A549 (cell line): ENCODE measurements at places on chromosomes 2 and 18.
A peak's percentile ranks its signal among the peaks of the same experiment; 100 is the strongest.

- DNase-seq: no peak
Measured at GRCh38 chr2:110819711-110820110, 87.3 kb downstream of the ACOXL start.

DNA sequence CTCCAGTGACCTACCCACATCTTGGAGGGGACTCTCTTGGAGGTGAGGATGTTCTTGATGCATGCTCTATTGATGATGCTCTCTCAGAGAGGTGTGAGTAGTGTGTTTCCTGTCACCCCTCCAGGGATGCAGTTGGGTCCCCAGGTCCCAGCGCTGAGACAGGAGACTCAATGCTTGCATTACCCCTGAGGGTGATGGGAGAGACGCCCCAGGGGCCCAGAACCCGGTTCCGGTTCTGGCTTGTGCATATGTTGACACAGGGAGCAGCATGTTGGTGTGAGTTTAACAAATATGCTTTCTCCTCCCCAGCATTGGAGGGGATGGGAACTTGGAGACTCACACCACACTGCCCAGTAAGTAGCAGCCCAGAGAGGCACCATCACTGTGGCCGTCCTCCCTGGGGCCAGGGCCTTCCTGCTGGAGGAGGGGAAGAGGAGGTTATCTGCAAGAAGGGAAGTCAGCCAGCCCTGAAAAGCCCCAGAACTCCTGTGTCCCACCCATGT, 124.5 kb downstream of the PLB1 start:
- DNase-seq: no peak

- DNase-seq: no peak
Measured at GRCh38 chr2:128605931-128606330, 287.3 kb upstream of the HS6ST1 start.

- no peak for DNase-seq
Measured at GRCh38 chr2:100601661-100602060, 38.9 kb downstream of the PDCL3 start.

DNA sequence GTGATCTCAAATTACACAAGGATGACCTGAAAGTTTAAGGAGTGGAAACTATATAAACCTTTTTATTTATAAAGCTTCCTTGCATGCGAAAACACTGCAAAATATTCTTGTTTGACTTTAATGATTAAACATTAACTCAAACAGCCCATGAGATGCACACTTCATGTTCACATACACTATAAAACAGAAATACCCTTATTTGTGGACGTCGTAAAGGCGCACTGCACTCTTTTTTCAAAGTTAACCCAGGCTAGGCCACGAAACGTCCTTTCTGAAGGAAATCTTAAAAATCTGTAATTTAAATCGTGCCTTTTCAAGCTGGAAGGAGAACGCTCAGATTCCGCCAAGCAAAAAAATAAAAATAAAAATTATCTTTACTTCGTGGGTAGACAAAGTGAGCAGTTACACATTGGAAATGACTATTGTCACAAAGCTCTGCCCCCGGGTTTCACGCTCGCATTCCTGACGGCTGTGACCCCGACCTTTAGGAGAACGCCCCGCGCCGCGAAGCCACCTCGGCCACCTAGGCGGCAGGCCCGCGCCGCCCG, 728 bp downstream of the FAM168B start:
- no peak for DNase-seq

DNA sequence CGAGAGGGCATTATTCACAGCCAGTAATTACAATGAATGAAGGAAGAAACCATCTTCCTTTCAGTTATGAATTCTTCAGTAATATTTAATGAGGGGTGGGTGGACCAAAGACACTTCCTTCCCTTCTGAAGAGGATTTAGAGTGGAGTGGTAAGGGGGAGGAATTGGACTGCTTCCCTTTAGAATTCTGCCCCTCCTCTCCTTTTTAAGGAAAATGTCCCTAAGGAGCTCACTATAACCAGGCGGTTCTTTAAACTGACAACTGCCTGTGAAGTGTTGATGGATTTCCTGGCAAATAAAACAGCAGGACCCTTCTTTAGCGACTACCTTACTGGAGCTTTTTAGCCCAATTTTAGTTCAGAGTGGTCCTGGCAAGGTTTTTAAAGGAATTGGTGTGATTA, 86.4 kb downstream of the LIMS1 start:
- no peak for DNase-seq

DNA sequence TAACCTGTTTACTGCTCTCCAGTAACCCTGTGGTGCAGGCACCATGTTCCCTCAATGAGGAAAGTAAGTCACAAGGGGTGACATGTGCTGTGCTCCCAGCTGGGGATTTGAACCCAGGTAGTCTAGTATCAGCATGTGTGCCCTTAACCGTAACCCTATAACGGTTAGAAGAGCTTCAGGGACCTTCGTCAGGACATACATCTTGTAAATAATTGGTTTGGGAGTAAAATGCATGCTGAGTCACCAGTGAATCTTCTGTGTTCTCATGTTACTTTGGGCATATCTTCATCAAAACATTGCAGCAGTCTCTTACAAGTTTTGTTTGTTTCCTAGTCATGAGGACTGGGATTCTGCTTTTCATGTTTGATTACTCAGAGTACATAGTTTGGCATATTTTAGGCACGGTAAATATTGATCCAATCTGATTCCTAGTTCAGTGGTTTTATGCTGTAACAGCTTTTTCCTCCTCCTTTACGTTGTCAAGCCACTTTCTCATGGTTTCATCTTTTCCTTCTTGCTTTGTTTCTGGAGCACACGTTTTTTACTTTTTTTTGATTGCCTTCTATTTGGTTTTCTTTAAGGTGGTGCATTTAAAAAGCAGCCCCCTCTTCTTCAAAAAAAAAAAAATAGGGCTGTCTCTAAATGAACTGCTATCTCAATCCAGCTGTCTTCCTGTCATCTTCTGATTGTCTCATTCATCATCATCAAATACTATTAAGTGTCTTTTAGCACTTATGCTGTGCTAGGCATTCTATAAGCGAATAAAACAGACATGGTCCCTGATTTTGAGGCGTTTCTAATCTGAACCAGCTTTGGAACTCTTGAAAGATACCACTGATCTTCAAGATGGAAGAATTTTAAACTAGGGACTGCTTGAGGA, 50.4 kb downstream of the CLIP4 start:
- DNase-seq: no peak

GRCh38 chr2:64873472-64873924, 115.7 kb upstream of the SLC1A4 start:
- DNase-seq: peak; percentile 65

GRCh38 chr2:52613064-52613463, 1154.5 kb upstream of the CHAC2 start:
- DNase-seq: no peak

DNA sequence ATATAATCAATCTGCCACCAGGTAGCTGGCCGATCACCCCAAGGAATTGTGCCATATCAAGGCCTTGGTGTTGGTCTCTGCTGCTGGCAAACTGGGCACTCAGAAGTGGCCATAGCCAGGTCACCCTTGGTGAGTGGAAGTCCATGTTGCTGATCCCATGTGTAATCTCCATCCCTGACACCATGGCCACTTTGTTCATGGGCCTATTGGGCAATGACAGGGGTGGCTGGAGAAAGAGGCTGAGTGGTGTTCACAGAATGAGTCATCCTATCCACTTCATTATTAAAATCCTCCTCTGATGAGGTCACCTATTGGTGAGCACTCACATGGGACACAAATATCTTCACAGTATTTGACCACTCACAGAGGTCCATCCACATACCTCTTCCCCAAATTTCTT, 26.7 kb upstream of the CD226 start:
- no peak for DNase-seq

GRCh38 chr2:240455272-240455646, 19.8 kb downstream of the GPC1 start:
- DNase-seq: no peak

DNA sequence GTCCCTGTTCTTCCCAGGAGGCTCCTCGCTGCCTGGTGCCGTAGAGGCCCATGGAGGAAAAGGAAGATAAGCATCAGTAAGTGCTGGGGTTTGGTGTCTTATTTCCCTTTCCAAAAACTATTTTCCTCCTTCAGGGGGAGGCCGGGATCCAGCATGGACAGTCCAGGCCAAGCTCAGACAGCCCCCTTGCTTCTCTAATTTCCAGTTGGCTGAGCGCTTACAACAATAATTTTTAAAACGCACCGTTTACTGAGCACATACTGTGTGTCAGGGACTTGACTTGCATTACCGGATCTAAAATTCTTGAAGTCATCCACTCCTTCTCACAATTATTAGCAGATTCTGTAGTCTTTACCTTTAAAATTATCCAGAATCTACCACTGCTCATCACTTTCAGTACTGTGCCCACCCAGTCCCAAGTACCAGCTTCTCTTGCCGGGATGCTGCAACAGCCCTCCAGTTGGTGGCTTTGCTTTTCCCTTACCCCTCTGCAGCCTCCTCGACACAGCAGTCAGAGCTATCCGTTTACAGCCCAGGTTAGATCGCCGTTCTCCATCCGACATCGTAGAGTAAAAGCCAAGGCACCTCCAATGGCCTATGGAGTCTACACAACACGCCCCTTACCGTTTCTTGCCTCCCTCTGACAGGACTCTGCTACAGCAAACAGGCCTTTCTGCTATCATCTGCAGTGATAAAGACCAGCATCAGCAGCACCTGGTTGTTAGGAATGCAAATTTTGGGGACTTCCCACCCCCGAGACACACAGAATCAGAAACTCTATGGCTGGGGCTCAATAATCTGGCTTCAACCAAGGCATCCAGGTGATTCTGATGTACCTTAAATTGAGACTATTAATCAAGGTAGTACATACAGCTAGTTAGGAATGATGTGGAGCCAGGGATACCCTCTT, 75.2 kb upstream of the TSPYL6 start:
- no peak for DNase-seq

- DNase-seq: peak; percentile 79
Measured at GRCh38 chr2:26144953-26145680, 27.8 kb upstream of the GAREM2 start.

- DNase-seq: no peak
Measured at GRCh38 chr2:208046686-208047085, 21.4 kb upstream of the PLEKHM3 start.
